T-cell (primary cell): ENCODE measurements at places on chromosomes 1 and 21.

GRCh38 chr1:40241362-40241761 lies 6.4 kb upstream of the TMCO2 start:
- H3K4me3 ChIP-seq, result no peak overlapping the region
- no peak for DNase-seq
- H3K27me3 ChIP-seq, result no peaks in the 10 kb centered on the region
- H3K36me3 ChIP-seq, result no peaks in the 10 kb centered on the region

GRCh38 chr1:185042737-185043136 lies 2.6 kb upstream of the RNF2 start:
- H3K4me1 ChIP-seq, result peaks cover 9% of the 10 kb centered on the region
- DNase-seq, result no peak
- no peaks in the 10 kb centered on the region for H3K27me3 ChIP-seq
- no peak overlapping the region for H3K27ac ChIP-seq
- H3K36me3 ChIP-seq, result no peaks in the 10 kb centered on the region
- no peak overlapping the region for H3K4me3 ChIP-seq

- no peaks in the 10 kb centered on the region for H3K27me3 ChIP-seq
- peak; percentile 21 for DNase-seq
- peak overlapping the region; percentile 10 for H3K4me3 ChIP-seq
- peaks cover 35% of the 10 kb centered on the region for H3K4me1 ChIP-seq
Observed at GRCh38 chr1:211738691-211739301, 63.4 kb upstream of the NEK2 start.

- no peak overlapping the region for H3K27ac ChIP-seq
- no peak for DNase-seq
- H3K4me3 ChIP-seq, result no peak overlapping the region
- no peaks in the 10 kb centered on the region for H3K4me1 ChIP-seq
- peaks cover 16% of the 10 kb centered on the region for H3K27me3 ChIP-seq
- no peaks in the 10 kb centered on the region for H3K36me3 ChIP-seq
Observed at GRCh38 chr1:38115682-38116202, 69.1 kb upstream of the POU3F1 start.

DNA sequence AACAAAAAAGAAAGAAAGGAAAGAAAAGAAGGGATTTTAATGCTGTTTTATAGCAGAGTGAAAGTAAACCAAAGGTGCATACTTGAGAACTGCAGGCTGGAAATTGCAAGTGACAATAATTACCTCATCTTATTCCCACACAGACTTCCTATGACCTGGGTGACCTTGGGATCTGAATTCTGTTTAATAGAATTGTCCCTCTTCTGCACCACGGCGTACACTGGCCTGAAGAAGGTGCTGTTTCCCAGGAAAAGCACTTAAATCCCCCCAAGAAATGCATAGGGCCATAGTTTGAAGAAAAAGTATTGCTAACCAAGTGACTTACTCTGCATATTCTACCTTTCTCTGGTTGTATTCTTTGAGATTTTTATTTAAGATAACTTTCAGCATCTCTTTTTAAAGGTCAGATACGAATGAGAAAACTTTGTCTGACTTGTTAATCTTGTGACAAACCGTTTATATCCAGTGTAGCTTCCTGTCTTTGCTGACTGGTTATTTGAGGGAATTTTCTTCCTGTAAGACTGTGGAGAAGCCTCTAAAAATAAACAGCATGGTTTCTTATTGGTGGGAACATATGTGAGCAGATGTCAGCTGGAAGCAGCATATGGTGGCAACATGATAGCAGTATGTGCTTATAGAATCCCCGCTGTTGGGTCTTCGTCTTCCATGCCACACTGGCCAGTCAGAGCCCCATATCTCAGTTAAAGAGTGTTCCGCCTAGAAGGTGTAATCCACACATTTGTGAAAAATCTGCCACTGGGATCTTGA lies 16.3 kb downstream of the TGFB2 start:
- H3K36me3 ChIP-seq, result no peaks in the 10 kb centered on the region
- H3K27me3 ChIP-seq, result no peaks in the 10 kb centered on the region
- H3K4me3 ChIP-seq, result no peak overlapping the region

DNA sequence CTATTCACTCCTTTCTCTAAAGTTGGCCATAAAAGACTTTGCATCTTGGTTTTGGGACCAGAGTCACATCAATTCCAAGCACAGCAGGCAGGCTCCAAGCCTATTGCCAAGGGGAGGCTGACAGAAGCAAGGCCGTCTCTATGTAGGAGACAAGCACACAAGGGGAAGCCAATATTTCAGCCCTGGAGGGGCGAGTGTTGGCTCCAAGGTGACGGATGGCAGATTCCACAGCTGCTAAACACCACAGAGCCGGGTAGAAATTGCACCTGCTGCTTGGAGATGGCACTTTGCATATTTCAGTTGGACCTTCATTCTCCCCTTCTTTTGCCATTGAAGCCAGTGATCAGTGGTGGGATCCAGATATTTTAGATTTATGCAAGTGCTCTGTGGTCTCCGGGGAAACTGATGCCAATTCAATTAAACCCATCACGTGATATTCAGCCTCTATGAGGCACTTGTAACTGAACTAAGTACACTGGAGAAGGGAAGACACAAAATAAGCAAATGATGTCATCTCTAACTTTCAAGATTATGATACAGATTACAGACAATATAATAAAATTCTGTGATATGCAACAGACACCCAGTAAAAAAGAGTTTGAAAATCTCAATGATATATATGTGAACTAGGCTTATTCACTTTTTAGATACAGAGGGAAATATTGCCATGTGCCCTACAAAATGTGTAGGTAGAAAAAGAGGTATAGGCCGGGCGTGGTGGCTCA lies 102.8 kb upstream of the GREM2 start:
- H3K36me3 ChIP-seq, result no peaks in the 10 kb centered on the region
- no peak for DNase-seq

- no peaks in the 10 kb centered on the region for H3K36me3 ChIP-seq
- no peak for DNase-seq
- no peak overlapping the region for H3K4me3 ChIP-seq
- H3K27me3 ChIP-seq, result no peaks in the 10 kb centered on the region
Observed at GRCh38 chr21:36966821-36967768, 626 bp upstream of the HLCS start.

- H3K36me3 ChIP-seq, result no peaks in the 10 kb centered on the region
- H3K27me3 ChIP-seq, result no peaks in the 10 kb centered on the region
- no peak for DNase-seq
- no peak overlapping the region for H3K27ac ChIP-seq
- H3K4me3 ChIP-seq, result no peak overlapping the region
- peaks cover 42% of the 10 kb centered on the region for H3K4me1 ChIP-seq
Observed at GRCh38 chr1:8165595-8166360, 139.7 kb upstream of the ERRFI1 start.

DNA sequence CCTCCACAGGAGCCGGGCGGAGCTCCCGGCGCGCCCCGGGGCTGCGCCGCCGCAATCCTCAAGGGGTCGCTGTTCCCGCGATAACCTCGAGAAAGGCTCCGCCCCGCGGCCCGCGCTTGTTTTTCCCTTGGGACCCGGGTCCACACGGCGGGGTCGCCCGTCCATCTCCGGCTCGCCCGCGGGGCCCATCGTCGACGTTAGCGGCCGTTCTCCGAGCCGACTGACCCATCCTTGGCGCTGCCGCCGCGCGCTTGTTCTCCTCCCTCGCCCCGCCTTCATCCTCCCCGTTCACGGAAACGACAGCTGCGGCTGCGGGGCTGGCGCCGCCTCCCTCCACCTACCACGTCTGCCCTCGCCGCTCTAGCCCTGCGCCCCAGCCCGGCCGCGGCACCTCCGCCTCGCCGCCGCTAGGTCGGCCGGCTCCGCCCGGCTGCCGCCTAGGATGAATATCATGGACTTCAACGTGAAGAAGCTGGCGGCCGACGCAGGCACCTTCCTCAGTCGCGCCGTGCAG lies at the start of gene SH3GLB1:
SH3GLB1 (plus strand) TSS at position 119 of the 514 bp plus-strand sequence; CDS start at position 443, 324 bp downstream.
- no peaks in the 10 kb centered on the region for H3K36me3 ChIP-seq
- peak; percentile 86 for DNase-seq
- no peaks in the 10 kb centered on the region for H3K27me3 ChIP-seq
- peak within 1 kb of the TSS; percentile 87 for H3K27ac ChIP-seq

- H3K27me3 ChIP-seq, result peaks cover 60% of the 10 kb centered on the region
- no peaks in the 10 kb centered on the region for H3K36me3 ChIP-seq
- H3K27ac ChIP-seq, result no peak overlapping the region
- H3K4me1 ChIP-seq, result no peaks in the 10 kb centered on the region
- no peak for DNase-seq
Observed at GRCh38 chr1:10795276-10796021, 997 bp downstream of the CASZ1 start.

GRCh38 chr1:54290506-54291184 lies 90.7 kb downstream of the MRPL37 start:
- H3K36me3 ChIP-seq, result no peaks in the 10 kb centered on the region
- H3K27me3 ChIP-seq, result no peaks in the 10 kb centered on the region
- peak; percentile 18 for DNase-seq
- H3K4me1 ChIP-seq, result peaks cover 94% of the 10 kb centered on the region
- no peak overlapping the region for H3K4me3 ChIP-seq
- peak overlapping the region; percentile 19 for H3K27ac ChIP-seq
